ENCODE measurements at places on chromosomes 7 and 10.

- DNase-seq, result no peak
Observed at GRCh38 chr7:42253316-42253715, 16.3 kb upstream of the GLI3 start.

DNA sequence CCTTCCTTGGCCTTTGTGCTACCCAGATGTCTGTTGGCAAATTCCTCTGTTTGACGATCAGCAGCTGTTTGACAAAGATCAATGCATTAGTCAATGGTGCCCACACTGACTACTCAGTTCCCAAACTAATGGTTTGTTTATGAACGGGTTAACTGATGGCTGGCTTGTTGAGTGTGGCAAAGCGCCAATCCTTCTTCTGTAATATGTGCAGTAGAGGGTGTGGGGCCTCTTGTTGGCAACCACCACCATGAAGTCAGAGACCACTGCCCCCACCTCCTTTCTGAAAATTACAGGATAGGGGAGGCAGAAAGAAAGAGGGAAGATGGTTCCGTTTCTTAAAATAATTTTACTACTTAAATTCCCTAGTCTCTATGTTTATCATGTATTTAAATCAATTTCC, 2.6 kb upstream of the PLCE1 start:
- DNase-seq, result no peak

GRCh38 chr7:11006291-11006690, 32.6 kb downstream of the PHF14 start:
- DNase-seq, result no peak

DNA sequence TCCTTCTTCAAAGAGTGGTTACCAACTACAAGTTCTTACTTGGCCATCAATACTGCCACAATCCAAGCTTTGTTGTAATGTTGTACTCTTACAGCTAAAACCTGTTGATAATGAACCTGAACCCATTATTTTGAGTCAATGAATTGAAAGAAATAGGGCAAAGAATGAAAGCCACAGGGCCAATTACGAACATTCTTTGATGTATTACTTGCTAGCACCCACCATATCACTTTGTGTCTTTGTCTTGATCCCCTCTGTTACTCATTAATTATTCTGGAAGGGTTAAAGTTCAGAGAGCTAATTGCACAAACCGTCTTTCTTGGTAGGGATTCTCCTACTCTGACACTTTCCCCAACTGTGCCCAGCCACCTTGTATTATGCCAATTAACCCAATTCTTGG, 53.2 kb upstream of the TFEC start:
- no peak for DNase-seq

- no peak for DNase-seq
Observed at GRCh38 chr7:252216-252965, 37.6 kb upstream of the FOXL3 start.

GRCh38 chr7:18086165-18087025, 58.7 kb upstream of the PRPS1L1 start:
- no peak for DNase-seq

DNA sequence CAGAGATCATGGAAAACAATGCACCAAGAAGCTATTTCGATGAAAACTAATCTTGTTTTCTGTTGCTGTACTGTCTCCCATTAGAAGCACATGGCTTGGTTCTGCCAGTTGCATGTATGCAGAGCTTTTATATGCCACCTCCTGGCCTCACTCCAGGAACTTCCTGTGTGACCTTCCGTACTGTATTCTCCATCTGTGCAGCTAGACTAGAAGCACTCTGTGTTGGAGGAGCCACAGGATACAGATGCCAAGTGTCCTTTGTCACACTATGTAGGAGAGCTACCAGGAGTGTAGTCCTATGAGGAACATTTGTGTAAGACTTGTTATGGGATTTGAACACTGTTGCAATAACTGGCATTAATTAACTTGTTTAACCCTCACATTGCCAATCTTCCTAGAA, 503.5 kb upstream of the TPK1 start:
- DNase-seq, result no peak

DNA sequence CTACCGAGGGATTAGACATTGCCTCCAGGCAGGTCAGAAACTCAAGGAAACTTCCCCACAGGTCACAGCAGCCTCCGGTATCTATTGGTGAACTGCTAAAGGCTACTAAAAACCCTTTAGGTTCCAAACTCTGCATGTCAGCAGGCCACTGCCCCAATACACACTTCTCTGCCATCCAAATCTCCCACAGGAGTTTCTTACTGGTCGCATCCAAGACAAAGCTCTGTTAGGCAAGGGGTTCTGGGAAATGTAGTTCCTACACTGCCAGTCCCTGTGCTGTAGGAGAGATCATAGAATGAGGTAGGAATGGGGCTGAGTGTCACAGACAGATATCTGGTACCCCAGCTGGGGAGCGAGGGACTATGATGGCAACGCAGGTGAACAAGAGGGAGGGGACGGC, 757.0 kb upstream of the C7orf33 start:
- DNase-seq, result no peak

DNA sequence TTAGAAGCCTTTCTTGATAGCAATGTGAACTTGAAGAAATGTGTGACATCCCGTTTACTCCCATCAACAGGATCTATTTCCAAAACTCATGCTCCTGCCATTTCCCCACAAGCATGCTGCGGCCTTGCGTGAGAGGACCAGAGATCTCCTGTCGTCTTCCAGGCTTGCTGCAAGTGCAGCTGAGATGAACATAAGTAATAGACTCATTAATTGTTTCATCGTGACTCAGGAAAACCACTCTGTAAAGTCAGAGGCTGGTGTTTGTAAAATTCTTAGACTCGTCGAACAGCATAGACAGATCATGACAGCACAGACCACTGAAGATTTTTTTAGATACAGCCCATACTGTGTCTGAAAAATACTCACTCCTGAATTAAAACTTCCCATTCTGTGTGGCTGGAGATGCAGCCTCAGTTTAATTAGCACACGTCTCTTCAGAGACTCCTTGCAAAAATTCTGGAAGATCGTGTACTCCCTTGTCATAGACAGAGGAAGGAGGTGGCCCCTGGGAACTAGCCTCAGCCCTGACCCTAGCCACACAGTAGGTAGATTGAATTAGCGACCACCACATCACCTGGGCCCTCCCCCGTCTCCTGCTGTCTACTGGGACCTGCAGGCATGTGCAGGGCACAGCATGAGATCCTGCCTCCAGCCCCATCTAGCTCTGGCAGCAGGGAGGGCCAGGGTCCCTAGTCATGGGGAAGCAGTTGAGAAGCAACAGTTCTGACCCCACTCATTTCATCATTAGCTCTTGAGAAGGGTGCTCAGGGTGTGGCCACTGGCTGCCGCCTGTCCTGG, 226.0 kb downstream of the CELF2 start:
- DNase-seq, result no peak

GRCh38 chr7:34389332-34390078, 268.5 kb upstream of the NPSR1 start:
- DNase-seq, result no peak

DNA sequence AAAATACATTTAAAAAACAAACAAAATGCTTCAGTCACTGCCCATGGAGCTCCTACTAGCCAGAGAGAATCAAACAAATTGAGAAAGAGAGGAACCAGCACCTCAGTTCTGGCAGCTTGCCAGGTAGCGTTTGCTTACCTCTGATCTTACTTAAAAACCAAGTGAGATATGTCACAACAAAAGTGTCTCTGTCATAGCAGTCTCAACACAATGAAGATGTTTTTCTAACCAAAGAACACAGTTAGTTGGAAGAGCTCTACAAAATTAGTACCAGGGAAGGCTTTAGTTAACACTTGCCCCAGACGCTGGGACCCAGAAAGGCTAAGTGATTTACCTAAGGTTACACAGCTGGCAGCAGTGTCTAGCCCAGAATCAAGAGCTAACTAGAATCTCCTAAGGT, 3.4 kb downstream of the DOCK4 start:
- DNase-seq, result no peak

- no peak for DNase-seq
Observed at GRCh38 chr10:63866747-63867140, 345.5 kb downstream of the REEP3 start.

GRCh38 chr7:111390000-111390399, 172.3 kb downstream of the IMMP2L start:
- no peak for DNase-seq

DNA sequence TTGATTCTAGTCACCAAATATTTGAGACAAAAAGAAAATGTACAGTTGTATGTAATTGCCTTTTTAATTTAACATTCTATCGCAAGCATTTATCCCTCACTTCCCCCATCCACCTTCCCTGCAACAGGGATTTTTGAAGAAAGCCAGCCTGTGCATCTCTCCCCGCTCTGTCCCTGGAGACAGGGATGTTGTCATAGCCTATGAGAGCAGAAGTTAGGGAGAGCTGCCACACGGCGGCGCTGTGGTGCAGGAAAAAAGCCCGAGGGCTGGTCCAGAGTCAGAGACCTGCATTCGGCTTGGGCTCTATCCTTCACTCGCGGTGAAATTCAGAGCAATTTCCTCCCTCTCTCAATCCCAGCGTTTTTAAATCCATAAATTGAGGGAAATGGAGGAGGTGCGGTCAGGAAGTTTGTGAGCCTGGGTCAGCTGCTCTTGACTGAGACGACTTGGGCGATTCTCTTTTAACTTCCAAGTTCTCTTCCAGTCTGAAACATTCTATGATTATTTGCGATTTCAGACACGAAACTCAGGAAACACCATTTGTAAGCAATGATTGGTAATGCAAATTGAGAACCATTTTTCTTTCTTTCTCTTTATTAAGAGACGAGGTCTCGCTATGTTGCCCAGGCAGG, 17.5 kb downstream of the HKDC1 start:
- peak; percentile 82 for DNase-seq

- no peak for DNase-seq
Observed at GRCh38 chr7:128271942-128272481, 30.9 kb downstream of the LEP start.

DNA sequence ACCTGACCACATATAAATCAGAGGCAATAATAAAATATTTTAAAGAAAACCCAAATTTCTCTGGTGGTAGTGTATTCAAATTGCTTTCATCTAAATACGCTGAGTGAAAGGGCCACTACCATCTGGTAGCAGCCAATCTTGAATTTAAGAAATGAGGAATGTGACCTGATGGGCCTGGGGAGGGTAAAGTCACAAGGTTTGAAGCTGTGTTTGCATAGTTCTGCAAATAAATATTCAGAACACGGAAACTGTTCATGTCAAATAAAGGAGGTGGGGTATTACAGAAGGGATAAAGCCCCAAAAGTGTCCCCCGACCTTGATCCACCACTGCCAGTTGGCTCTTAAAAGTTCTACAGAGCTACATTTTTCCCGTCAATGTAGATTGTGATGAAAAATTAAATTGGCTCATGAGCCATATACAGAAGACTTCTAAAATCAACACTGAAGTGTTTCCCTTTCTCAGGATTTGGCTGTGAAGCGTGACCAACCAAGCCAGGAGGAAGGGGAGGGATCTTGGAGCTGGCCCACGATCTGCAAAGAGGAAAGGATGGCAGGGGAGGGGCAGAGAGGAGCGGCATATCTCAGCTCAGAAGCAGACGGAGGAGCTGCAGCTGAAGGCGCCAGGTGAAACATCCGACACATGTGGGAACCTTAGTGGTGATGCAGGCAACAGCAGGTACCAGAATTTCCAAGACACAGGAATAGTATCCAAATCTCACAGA, 39.6 kb downstream of the MPP7 start:
- no peak for DNase-seq

- no peak for DNase-seq
Observed at GRCh38 chr10:69721690-69722310, 79.9 kb upstream of the COL13A1 start.

DNA sequence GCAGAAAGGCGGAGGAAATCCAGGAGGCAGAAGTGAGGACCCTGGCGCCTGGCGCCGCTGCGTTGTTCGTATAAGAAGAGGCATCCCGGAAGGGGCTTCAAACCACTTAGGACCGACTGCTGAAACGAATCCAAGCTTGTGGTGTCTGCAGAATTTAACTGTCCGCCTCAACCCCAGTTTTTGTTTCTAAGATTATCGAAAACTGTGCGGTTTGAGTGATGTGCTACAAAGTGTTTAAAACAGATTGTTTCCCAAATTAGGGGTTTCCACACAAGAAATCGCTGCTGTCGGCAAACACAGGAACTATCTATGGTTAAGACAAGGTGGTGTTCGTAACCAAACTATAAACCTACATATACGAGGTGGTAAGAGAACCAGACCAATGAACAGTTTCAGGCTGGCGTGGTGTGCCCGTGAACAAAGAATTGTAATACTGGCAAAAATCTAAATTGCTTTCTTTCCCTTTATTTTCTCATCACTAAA, 835 bp upstream of the DGKI start:
- DNase-seq, result no peak

DNA sequence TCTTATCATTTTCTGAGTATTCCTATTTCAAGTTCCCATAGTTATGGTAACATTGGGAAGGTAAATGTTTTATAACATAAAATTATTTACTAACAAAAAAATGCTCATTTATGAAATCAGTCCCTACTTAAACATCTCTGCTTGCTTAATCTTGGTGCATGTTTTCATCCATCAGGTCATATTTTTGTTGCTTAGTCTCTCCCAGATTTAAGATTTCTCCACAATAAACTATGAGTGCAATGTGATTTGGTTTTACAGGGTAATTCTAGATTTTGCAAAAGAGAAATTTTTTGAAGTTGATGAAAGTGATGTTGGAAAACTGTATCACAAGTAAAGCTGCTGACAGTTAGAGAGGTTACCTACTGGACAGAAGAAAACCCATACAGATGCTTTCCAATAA, 28.6 kb downstream of the PIK3AP1 start:
- no peak for DNase-seq

DNA sequence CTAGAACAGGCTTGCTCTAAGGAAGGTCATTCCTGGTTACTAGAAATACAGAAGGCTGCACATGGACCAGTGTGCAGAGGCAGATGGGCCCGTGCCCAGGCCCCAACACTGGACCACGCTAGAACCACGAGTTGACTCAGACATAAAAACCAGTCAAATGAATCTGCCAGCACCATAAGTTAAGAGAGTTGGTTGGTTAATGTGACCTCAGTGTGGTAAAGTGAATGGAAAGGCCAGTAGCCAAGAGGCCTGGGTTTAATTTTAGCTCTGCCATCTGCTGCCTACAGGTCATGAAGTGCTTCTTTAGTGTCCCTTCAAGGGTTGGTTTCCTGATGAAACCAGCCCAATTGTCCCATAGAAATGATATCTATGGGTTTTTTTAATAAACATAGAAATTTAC, 329.6 kb upstream of the NRP1 start:
- DNase-seq, result no peak

DNA sequence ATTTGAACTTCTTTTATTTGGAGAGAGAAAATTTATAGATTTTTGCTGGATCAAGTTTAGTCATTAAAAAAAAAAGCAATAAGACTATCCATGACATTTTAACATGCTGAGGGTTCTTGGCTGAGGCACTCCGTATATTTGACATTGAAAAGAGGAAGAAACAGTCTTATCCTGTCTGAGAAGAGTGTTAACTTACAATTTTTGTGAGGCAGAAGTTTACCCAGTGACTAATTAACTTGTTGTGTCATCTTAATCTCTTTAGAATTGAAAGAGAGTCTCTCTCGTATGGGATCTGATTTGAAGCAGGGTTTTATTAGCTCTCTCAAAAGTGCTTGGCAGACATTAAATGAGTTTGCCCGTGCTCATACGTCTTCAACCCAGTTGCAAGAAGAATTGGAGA, 39.3 kb downstream of the SEC23IP start:
- DNase-seq, result no peak
